Activated CD4-positive, alpha-beta memory T cell treated with anti-CD3 and anti-CD28 coated beads for 36 hours (primary cell): ENCODE measurements at places on chromosomes 4 and X.
A peak's percentile ranks its signal among the peaks of the same experiment; 100 is the strongest.

GRCh38 chrX:24465532-24465865 is 413 bp downstream of the PDK3 start:
- no peak for DNase-seq

- DNase-seq: no peak
Measured at GRCh38 chr4:55127521-55127920, 2.1 kb upstream of the KDR start.

- DNase-seq: no peak
Measured at GRCh38 chrX:33086886-33087285, 124.5 kb downstream of the DMD start.

- no peak for DNase-seq
Measured at GRCh38 chr4:77488882-77489281, 116.7 kb upstream of the CXCL13 start.

GRCh38 chr4:144564358-144564757 is 81.6 kb upstream of the HHIP start:
- no peak for DNase-seq

GRCh38 chrX:70437011-70437410 is 7.6 kb upstream of the DLG3 start:
- DNase-seq: no peak

GRCh38 chr4:54091637-54092404 is 8.1 kb upstream of the GSX2 start:
- DNase-seq: peak; percentile 80

GRCh38 chr4:74670583-74670982 is 123.7 kb downstream of the BTC start:
- DNase-seq: no peak

DNA sequence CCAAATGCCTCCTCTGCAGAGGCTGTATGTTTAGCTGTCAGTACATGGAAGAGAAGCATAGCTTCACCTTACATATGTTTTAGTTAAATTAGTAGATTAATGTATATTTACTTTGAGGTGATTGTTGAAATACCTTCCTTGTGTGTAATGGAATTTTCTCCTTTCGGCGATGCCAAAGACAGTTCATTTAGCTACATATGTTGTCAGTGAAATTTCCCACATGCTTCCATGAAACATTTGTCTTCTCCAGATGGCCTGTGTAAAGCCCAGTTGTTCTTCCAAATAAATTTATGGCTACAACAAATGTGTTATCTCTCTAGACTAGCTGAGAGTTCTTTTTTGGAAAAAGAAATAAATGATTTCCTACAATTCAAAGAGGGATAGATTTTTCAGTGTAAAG is 95.2 kb downstream of the GPAT3 start:
- DNase-seq: no peak

- peak; percentile 46 for DNase-seq
Measured at GRCh38 chrX:103211012-103211715, 3.7 kb upstream of the BEX4 start.

- DNase-seq: no peak
Measured at GRCh38 chr4:58611012-58611411, 1500.8 kb upstream of the IGFBP7 start.

- no peak for DNase-seq
Measured at GRCh38 chr4:149349541-149349940, 466.1 kb downstream of the IQCM start.

GRCh38 chrX:132481449-132481848 is 7.4 kb downstream of the MBNL3 start:
- DNase-seq: no peak
